ENCODE measurements at places on chromosomes 7 and 10.

DNA sequence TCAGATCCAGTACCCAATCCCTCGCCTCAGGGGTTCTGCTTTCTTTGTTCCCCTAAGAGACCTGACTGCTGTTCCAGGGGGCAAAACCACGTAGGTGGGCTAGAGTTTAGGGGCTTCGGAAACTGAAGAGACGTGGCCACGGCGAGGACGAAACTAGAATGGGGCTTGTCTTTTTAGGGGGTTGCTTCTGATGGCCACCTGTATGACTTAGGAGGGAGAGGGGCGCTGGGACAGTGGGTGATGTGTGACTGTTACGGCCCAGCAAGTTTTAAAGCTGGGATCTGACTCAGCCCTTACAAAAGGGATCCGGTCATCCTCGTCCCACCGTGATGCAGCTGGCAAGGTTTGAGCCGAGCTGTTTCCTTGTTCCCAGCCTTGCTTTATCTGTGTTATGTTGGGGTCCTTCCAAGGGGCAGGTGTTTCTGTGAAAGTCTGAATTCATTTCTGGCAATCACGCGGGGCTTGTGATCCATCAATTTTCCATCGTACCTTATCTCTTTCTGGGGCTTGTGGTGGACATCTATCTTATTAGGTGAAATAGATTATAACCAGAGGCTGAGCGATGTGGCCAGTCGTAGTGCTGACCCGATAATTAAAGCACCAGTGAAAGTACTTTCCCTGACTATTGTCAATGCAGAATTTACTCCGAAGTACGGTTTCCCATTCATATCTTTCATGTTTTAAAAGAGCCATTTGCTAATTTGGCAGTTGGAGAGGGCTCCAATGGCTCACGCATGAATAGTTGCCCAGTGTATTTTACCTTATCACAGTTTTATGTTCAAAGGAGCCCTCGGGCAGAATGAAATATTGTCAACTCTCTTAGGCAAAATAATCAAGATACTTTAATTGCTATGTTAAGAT is 830 bp downstream of the MET start:
- no peak overlapping the region for H3K4me3 ChIP-seq
- H3K36me3 ChIP-seq, result no peaks in the 10 kb centered on the region
- no peak for DNase-seq
- H3K4me1 ChIP-seq, result peaks cover 3% of the 10 kb centered on the region
- peaks cover 25% of the 10 kb centered on the region for H3K27me3 ChIP-seq

- DNase-seq, result no peak
- no peaks in the 10 kb centered on the region for H3K27me3 ChIP-seq
- H3K4me1 ChIP-seq, result no peaks in the 10 kb centered on the region
- H3K4me3 ChIP-seq, result no peak overlapping the region
These were observed 187.1 kb downstream of the DNAJB6 start for GRCh38 chr7:157523766-157524421.

GRCh38 chr7:158966780-158967390 is 110.5 kb downstream of the DYNC2I1 start:
- peaks cover 1% of the 10 kb centered on the region for H3K27me3 ChIP-seq
- no peak overlapping the region for H3K4me3 ChIP-seq
- no peaks in the 10 kb centered on the region for H3K4me1 ChIP-seq
- DNase-seq, result no peak
- H3K36me3 ChIP-seq, result no peaks in the 10 kb centered on the region
- H3K27ac ChIP-seq, result no peak overlapping the region

- no peak overlapping the region for H3K4me3 ChIP-seq
- no peaks in the 10 kb centered on the region for H3K4me1 ChIP-seq
- H3K27me3 ChIP-seq, result no peaks in the 10 kb centered on the region
These were observed 128.4 kb downstream of the BICC1 start for GRCh38 chr10:58641095-58641531.

DNA sequence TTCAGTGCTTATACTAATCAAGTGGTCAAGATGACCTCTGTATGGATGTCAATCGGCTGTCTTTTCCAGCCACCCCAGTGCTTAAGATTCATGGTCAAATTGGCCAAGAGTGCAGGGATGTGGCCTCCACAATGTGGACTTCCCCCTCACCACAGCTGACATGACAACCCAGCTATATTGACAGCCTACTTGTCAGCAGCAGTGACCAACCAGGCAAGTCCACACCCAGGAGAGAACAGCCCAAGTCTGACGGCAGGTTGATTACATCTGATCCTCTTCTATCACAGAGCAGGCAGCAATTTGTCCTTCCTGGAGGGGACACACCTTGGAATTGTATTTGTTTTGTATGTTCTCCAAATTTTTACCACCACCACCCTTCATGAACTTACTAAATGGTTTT is 8.2 kb upstream of the ERVW-1 start:
- H3K27me3 ChIP-seq, result no peaks in the 10 kb centered on the region
- H3K4me3 ChIP-seq, result no peak overlapping the region
- no peak overlapping the region for H3K27ac ChIP-seq

GRCh38 chr7:88111140-88111743 is 108.6 kb downstream of the SRI start:
- H3K27ac ChIP-seq, result no peak overlapping the region
- H3K4me1 ChIP-seq, result no peaks in the 10 kb centered on the region
- no peaks in the 10 kb centered on the region for H3K36me3 ChIP-seq
- no peak overlapping the region for H3K4me3 ChIP-seq
- no peaks in the 10 kb centered on the region for H3K27me3 ChIP-seq

GRCh38 chr10:86104611-86105145 is 261.9 kb downstream of the GRID1 start:
- no peaks in the 10 kb centered on the region for H3K36me3 ChIP-seq
- H3K4me3 ChIP-seq, result no peak overlapping the region
- H3K27me3 ChIP-seq, result no peaks in the 10 kb centered on the region
